ENCODE measurements at places on chromosomes 12 and 14. TPM values are rescaled to one million over a fixed set of nuclear protein-coding genes. Genes with fewer than 3 reads are reported as not detected.

- H3K4me1 ChIP-seq = no peaks in the 10 kb centered on the region
- no peak for DNase-seq
- no peak overlapping the region for H3K4me3 ChIP-seq
- no peak overlapping the region for H3K27ac ChIP-seq
- no peaks in the 10 kb centered on the region for H3K27me3 ChIP-seq
- no peaks in the 10 kb centered on the region for H3K36me3 ChIP-seq
Measured at GRCh38 chr12:103657331-103657730, 70.3 kb downstream of the STAB2 start.

- no peak for DNase-seq
- H3K4me1 ChIP-seq = peaks cover 12% of the 10 kb centered on the region
- H3K27ac ChIP-seq = no peak overlapping the region
- peaks cover 3% of the 10 kb centered on the region for H3K27me3 ChIP-seq
- H3K4me3 ChIP-seq = no peak overlapping the region
Measured at GRCh38 chr12:64600164-64600561, 10.1 kb upstream of the RASSF3 start.

DNA sequence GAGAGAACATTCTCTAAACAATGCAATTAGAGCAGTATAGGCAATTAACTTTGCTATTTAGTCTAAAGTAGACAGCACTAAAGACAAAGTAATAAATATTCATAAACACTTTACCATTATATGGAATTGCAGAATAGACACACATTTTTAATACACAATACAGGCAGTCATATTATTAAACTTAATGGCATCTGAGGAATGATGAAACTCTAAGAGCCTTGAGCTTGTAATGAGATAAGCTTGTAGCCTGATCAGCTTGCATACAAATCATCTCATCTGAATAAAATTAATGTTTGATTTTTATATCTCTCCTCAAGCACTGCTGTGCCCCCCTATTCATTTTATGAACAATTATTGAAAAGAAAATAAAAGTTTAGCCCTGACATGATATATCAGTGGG lies 107.6 kb downstream of the MGAT4C start:
- no peak for DNase-seq
- H3K36me3 ChIP-seq = no peaks in the 10 kb centered on the region
- no peaks in the 10 kb centered on the region for H3K4me1 ChIP-seq
- H3K27ac ChIP-seq = no peak overlapping the region

DNA sequence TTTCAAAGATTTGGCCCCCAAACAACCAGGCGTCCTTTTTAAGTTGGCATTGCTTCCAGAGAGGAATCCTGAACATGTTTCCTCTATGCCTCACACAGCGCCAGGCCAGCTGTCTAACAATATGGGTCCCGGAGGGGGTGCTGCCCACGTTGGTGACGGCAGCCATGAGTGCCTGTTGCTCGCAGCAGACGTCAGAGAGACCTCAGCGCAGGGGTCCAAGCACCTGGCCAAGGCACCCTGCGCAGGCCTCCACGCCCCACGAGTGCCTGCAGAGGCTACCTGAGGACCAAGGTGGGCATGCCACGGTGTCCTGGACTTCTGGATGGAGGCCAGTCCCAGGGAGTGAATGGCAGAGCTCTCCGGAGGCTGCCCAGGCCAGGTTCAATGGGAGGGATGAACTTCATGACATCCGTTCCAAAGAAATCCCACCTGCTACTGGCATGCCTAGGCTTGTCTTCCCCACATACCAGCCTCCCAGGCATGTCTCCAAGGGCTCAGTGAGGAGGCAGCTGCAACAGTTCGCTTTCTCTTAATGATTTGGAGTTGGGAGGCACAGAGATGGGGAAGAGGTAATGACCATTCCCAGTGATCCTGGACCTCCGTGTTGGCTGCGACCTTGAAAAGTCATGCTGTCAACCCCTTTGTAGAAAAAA lies 11.6 kb upstream of the FOXN3 start:
- H3K4me1 ChIP-seq = peaks cover 75% of the 10 kb centered on the region
- no peaks in the 10 kb centered on the region for H3K27me3 ChIP-seq
- no peaks in the 10 kb centered on the region for H3K36me3 ChIP-seq
- H3K4me3 ChIP-seq = no peak overlapping the region

GRCh38 chr12:9856894-9857293 lies 12.3 kb downstream of the CLEC2B start:
- no peak overlapping the region for H3K27ac ChIP-seq
- H3K4me3 ChIP-seq = no peak overlapping the region
- no peaks in the 10 kb centered on the region for H3K27me3 ChIP-seq
- peaks cover 73% of the 10 kb centered on the region for H3K36me3 ChIP-seq
- DNase-seq = no peak

- no peaks in the 10 kb centered on the region for H3K27me3 ChIP-seq
- H3K36me3 ChIP-seq = no peaks in the 10 kb centered on the region
- DNase-seq = no peak
- no peak overlapping the region for H3K27ac ChIP-seq
- H3K4me3 ChIP-seq = no peak overlapping the region
- no peaks in the 10 kb centered on the region for H3K4me1 ChIP-seq
Measured at GRCh38 chr12:81968421-81968820, 209.3 kb upstream of the PPFIA2 start.

DNA sequence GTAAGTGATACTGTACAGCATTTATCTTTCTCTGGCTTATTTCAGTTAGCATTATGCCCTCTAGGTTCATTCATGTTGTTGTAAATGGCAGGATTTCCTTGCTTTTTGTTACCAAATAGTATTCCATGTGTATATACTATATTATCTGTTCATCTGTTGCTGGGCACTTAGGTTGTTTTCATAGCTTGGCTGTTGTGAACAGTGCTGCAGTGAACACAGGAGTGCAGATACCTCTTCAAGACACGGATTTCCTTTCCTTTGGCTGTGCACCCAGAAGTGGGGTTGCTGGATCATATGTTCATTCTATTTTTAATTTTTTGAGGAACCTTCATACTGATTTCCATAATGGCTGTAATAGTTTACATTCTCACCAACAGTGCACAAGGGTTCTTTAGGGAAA lies 21.5 kb downstream of the EP400 start:
- no peak for DNase-seq
- H3K4me1 ChIP-seq = no peaks in the 10 kb centered on the region
- no peak overlapping the region for H3K4me3 ChIP-seq
- no peaks in the 10 kb centered on the region for H3K36me3 ChIP-seq
- H3K27me3 ChIP-seq = no peaks in the 10 kb centered on the region

GRCh38 chr12:43638806-43639205 lies 86.8 kb upstream of the ADAMTS20 start:
- H3K4me3 ChIP-seq = no peak overlapping the region
- H3K36me3 ChIP-seq = no peaks in the 10 kb centered on the region

- H3K27ac ChIP-seq = no peak overlapping the region
- DNase-seq = no peak
- no peaks in the 10 kb centered on the region for H3K27me3 ChIP-seq
- H3K4me3 ChIP-seq = no peak overlapping the region
Measured at GRCh38 chr14:55274751-55275150, 3.5 kb downstream of the FBXO34 start.

GRCh38 chr12:111174251-111174960 lies 194.5 kb downstream of the PHETA1 start:
- H3K36me3 ChIP-seq = no peaks in the 10 kb centered on the region
- no peak for DNase-seq
- peaks cover 7% of the 10 kb centered on the region for H3K4me1 ChIP-seq
- H3K27me3 ChIP-seq = no peaks in the 10 kb centered on the region
- H3K27ac ChIP-seq = no peak overlapping the region

DNA sequence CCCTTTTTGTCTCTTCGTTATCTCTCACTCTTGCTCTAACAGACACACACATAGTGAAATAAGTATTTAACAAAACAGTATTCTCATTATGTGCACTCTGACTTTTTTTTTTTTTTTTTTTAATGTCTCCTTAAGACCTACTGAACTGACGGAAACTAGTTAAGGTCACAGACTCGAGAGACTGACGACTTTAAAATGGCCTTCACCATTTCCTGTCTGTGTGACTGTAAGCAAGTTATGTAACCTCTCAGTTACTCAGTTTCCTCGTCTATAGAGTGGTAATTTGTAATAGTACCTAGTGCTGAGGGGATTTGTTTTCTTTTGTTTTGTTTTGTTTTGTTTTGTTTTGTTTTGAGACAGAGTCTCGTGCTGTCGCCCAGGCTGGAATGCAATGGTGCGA lies 284.8 kb downstream of the FBXL14 start:
- H3K27me3 ChIP-seq = no peaks in the 10 kb centered on the region
- H3K4me3 ChIP-seq = no peak overlapping the region
- no peaks in the 10 kb centered on the region for H3K4me1 ChIP-seq

- no peaks in the 10 kb centered on the region for H3K4me1 ChIP-seq
- H3K4me3 ChIP-seq = no peak overlapping the region
- peaks cover 5% of the 10 kb centered on the region for H3K36me3 ChIP-seq
- H3K27ac ChIP-seq = no peak overlapping the region
Measured at GRCh38 chr14:54420478-54421142, 20.6 kb downstream of the CNIH1 start.

DNA sequence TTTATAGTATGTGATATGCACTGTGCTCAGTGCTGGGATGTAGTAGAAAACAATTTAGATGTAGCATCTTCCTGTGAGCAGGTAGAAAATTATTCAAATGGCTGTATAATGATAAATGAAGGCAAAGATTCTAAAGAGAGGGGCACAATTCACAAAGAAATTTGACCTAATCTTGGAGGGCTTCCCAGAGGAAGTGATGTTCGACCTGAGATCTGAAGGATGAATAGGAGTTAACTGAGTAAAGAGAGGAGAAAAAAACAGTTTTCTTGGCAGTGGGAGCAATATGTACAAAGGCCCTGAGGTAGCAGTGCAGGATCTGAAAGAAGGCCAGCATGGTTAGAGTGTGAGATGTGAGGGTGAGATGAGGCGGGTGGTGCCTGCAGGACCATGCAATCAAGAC lies 15.2 kb downstream of the RPH3A start:
- no peak for DNase-seq
- no peaks in the 10 kb centered on the region for H3K27me3 ChIP-seq
- H3K36me3 ChIP-seq = no peaks in the 10 kb centered on the region
- H3K27ac ChIP-seq = no peak overlapping the region

- no peak for DNase-seq
- H3K36me3 ChIP-seq = no peaks in the 10 kb centered on the region
- no peaks in the 10 kb centered on the region for H3K27me3 ChIP-seq
Measured at GRCh38 chr12:68998041-68998440, 65.1 kb upstream of the CPM start.

DNA sequence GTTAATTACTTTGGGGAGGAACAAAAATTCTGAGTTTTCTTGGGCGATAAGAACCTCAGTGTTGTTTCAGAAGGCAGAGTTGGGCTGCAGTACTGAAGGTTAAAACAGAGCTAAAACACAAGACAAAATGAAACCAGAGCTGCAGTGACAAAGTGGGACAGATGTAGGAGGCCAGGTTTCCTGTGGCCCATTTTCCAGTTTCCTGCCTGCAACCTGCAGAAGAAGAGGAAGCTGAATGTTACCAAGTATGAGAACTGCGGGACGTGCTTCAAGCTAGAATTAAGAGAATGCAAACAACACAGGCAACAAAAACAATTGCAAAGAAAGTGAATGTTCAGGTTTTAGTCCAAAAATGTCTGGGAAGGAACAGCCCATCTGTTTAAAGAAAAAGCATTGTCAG lies 17.8 kb downstream of the ELK3 start:
- peaks cover 40% of the 10 kb centered on the region for H3K4me1 ChIP-seq
- H3K36me3 ChIP-seq = no peaks in the 10 kb centered on the region
- DNase-seq = no peak
- no peak overlapping the region for H3K4me3 ChIP-seq

- no peak for DNase-seq
- H3K4me3 ChIP-seq = no peak overlapping the region
- peak overlapping the region; percentile 45 for H3K27ac ChIP-seq
- no peaks in the 10 kb centered on the region for H3K27me3 ChIP-seq
- H3K4me1 ChIP-seq = peaks cover 18% of the 10 kb centered on the region
Measured at GRCh38 chr12:92208613-92209121, 63.0 kb upstream of the BTG1 start.

GRCh38 chr12:76871082-76871481 lies 7.7 kb downstream of the CSRP2 start:
- no peaks in the 10 kb centered on the region for H3K36me3 ChIP-seq
- H3K27me3 ChIP-seq = no peaks in the 10 kb centered on the region
- no peak overlapping the region for H3K4me3 ChIP-seq
- no peak overlapping the region for H3K27ac ChIP-seq
- no peaks in the 10 kb centered on the region for H3K4me1 ChIP-seq

DNA sequence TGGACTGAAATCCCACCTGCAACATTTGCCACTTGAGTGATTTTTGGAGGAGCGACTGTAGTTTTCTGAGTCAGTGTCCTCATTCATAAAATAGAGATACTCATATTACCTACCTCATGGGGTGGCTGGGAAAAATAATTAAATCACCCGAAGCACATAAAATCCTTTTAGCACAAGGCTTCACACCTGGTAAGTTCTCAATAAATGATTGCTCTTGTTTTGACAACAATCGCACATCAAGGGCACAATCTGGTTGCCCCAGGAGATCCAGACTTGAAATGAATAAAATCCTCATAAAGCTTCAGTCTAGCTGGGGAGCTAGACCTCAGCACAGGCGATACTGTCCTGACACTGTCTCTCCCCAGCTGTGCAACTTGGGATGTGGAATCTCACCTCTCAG lies 76.0 kb upstream of the CCDC60 start:
- no peak for DNase-seq
- no peak overlapping the region for H3K4me3 ChIP-seq
- no peaks in the 10 kb centered on the region for H3K36me3 ChIP-seq
- H3K27me3 ChIP-seq = no peaks in the 10 kb centered on the region

DNA sequence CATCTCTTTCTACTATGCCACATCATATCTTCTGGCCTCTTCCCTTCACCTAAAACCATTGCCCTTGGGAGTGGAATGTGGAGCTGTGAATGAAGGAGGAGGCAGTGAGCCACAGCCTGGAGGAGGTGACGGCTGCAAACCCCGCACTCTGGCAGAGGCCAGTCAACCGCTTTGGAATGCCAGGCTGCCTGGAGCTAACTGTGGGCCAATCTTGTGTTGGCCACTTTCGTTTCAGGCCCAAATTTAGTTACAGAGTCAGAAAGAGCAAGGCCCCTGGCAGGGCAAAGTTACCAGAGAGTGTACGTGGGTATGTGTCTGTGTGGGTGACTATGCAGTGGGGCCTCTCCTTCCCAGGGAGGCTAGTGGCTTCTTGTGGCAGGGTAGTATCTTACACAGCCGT lies 40.1 kb downstream of the CACNA1C start:
- DNase-seq = no peak
- H3K36me3 ChIP-seq = no peaks in the 10 kb centered on the region
- H3K27me3 ChIP-seq = no peaks in the 10 kb centered on the region

DNA sequence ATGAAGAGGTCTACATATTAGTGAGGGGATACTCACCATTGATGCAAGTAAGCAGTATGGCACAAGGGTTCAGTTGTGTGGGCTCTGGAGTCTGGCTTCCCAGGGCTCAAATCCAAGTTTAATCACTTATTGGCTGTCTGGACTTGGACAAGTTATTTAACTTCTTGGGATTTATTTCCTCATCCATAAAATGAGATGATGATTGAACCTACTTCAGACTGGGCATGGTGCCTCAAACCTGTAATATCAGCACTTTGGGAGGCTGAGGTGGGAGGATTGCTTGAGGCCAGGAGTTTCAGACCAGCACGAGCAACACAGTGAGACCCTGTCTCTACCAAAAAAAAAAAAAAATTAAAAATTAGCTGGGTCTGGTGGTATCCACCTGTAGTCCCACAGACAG lies 67.9 kb downstream of the KCNK10 start:
- H3K27ac ChIP-seq = no peak overlapping the region
- H3K4me1 ChIP-seq = no peaks in the 10 kb centered on the region
- no peaks in the 10 kb centered on the region for H3K36me3 ChIP-seq
- H3K27me3 ChIP-seq = no peaks in the 10 kb centered on the region
- no peak for DNase-seq

ASCL1 gene
- total RNA-seq = not detected

LALBA gene
- total RNA-seq = not detected

IGF1 gene
- not detected for total RNA-seq

ATXN3 gene
- 40.5 TPM for total RNA-seq

PIWIL1 gene
- total RNA-seq = not detected

SMIM41 gene
- total RNA-seq = not detected

LRP1 gene
- 13.1 TPM for total RNA-seq

PARP2 gene
- 22.2 TPM for total RNA-seq

NABP2 gene
- total RNA-seq = 21.6 TPM

Data from natural killer cell (primary cell).